ENCODE measurements at places on chromosomes 4 and X.

DNA sequence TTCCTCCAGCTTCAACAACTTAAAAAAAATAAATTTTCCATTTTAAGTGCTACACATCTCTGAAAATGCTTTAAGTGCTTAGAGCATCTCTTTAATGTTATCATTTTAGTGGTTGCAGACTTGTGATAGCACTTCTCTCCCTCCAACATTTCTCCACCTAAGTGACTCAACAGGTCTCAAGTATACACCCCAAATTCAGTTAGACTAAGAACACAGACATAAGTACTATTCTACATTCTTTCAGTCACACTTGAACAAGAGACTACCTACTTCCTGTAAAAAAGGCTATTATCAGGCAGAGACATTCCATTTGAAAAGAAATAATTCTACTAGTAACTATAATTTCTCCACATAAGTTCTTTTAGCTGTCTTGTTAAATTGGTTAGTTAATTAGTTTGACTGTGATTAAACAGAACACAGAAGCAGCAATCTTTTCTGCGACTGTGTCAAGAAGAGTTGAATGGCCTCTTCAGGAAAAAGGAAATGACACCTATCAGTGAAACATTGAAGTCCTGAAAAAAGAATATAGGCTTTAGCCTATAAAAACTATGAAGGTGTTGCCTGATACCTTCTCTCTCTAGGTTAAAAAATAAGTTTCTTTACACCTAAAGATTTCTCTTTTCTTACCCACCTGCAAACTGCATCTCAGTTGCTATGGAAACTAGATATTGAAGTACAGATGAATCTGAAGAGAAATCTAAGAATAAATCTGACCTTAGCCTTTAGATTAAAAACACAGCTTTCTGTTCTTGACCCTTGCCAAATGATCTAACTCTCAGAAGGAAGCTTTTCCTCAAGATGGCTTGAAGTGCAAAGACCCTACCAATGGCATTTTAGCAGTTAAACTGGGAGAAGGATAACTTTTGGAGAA is 18.0 kb downstream of the NAF1 start:
- no peak for DNase-seq

GRCh38 chr4:104302731-104303130 is 192.0 kb downstream of the CXXC4 start:
- no peak for DNase-seq

GRCh38 chr4:120561648-120562047 is 360.9 kb downstream of the PRDM5 start:
- DNase-seq = no peak

DNA sequence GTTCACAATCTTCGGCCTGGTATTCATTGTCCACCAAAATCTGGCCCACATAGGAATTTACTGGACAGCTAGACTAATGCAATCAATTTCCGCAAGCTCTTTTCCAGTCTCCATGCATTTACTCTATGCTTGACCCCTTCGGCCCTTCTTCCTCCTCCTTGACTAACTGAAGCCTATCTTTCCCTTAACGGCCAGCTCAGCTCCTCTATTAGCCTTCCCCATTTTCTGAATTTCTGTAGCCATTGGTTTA is 1.2 kb upstream of the PHKA2 start:
- no peak for DNase-seq

- peak; percentile 79 for DNase-seq
Measured at GRCh38 chr4:26583538-26583864, 383 bp upstream of the TBC1D19 start.

GRCh38 chr4:85409251-85409650 is 65.7 kb upstream of the ARHGAP24 start:
- no peak for DNase-seq

GRCh38 chrX:40132751-40133150 is 35.0 kb upstream of the BCOR start:
- DNase-seq = no peak

DNA sequence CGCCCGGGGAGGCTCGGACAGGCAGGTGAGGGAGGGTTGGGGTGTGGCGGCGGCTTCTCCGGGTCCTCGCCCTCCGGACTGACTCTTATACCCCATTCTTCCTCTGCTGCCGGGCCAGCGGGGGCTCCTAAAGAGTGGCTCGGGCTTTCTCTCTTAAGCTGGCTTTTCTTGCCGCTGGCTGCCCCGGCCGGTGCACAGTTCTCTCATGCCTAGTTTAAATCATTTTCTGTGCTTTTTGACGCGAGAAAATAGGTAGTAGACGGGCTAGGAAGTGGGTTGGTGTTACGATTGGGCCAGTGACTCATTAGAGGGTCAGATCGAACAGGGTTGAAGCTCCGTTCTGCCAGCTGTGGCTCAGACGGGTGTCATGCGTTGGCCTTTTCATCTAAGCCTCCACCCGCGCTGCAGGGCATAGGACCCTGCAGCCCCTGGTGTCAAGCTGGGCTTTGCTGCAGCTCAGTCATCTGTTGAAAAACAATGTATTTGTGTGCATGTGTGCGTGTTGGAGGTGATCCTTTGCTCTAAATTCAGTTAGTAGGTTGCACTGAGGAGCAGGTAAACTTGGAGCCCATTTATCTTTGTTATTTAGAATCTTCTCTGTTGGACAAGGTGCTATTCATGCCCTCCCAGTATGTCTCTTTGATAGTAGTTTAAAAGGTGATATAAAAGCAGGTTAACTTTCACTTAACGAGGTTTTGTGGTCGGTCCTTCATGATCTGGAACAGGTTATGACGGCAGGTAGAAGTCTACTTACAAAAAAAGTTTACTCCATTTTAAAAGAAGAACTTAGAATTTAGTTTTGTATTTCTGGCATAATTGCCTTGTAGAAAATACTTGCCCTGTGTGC is 802 bp downstream of the BMP2K start:
- DNase-seq = peak; percentile 72

- peak; percentile 2 for DNase-seq
Measured at GRCh38 chrX:53318766-53319353, 37.5 kb upstream of the IQSEC2 start.

GRCh38 chr4:132297346-132297745 is 851.7 kb upstream of the PCDH10 start:
- DNase-seq = no peak

DNA sequence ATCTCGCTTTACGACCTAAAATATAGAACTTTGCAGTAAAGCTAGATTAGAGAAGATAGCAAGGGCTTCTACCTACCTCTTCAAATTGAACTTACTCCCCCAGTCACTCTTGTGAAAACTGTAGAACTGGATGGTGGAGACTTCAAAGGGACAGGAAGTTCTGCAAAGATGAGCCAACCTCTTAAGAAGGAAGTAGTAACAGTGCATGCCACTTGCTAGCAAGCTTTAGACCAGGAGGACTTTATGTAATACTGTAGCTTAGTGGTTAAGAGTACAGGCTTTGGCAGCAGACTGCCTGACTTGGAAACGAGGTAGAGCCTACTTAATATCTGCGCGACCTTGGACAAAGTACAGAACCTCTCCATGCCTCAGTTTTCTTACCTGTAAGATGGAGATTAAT is 27.5 kb upstream of the VBP1 start:
- DNase-seq = no peak

DNA sequence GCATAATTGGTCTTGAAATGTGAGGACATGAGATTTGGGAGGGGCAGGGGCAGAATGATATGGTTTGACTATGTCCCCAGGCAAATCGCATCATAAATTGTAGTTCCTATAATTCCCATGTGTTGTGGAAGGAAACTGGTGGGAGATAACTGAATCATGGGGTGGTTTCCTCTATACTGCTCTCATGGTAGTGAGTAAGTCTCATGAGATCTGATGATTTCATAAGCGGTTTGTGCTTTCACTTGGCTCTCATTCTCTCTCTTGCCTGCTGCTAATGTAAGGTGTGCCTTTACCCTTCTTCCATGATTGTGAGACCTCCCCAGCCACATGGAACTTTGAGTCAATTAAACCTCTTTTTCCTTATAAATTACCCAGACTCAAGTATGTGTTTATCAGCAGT is 2595.9 kb downstream of the PCDH7 start:
- DNase-seq = no peak

GRCh38 chr4:83387476-83388312 is 53.0 kb upstream of the HPSE start:
- no peak for DNase-seq

- DNase-seq = no peak
Measured at GRCh38 chr4:1285151-1285789, 4.4 kb upstream of the MAEA start.

GRCh38 chrX:49949961-49950360 is 27.6 kb downstream of the CLCN5 start:
- peak; percentile 4 for DNase-seq

GRCh38 chr4:128812442-128813235 is 3.1 kb downstream of the JADE1 start:
- DNase-seq = peak; percentile 88

DNA sequence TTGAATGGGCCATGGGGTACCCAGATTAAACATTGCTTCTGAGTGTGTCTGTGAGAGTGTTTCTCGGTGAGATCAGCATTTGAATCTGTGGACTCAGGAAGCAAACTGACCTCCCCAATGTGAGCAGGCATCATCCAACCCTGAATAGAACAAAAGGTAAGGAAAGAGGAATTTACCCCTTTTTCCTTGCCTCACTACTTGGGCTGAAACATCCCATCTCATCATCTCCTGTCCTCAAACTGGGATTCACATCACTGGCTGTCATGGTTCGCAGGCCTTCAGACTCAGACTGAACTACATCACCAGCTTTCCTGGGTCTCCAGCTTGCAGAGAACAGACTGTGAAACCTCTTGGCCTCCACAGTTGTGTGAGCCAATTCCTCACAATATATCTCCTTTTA is 47.1 kb downstream of the TEC start:
- no peak for DNase-seq

GRCh38 chr4:8199594-8200301 is 658 bp downstream of the SH3TC1 start:
- peak; percentile 31 for DNase-seq

DNA sequence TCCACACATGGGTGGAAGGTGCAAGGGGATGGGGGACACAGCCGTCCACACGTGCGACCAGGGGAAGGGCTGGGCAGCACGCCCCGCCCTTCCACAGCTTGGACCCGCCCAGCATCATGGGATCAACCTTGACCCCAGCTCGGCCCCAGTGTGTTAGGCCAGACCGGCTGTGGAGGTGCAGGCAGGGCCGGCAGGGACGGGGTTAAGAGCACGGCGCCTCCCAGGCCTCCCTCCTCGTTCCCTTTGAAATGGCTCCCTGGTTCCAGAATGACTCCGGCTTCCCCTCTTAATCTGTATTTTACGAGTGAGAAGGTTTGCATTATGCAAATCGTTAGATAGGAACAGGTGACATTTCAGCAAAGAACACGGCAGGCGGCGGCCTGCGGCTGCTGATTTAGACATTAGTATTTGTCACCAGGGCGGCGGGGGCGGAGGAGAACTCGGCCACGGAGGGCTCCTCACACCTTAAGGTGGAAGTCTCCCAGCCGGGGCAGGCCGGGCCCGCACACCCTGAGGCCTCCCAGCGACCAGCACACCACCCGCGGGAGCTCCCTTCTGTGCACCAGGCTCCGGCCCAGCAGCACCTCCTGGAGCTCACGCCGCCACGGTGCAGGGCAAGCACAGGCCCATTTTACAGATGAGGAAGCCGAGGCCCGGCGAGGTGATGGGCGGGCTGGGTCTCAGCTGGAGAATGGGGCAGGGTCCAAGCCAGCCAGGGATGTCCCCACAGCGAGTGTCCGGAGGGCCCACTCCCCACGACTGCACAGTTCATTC is 116.1 kb downstream of the FAM53A start:
- peak; percentile 39 for DNase-seq

DNA sequence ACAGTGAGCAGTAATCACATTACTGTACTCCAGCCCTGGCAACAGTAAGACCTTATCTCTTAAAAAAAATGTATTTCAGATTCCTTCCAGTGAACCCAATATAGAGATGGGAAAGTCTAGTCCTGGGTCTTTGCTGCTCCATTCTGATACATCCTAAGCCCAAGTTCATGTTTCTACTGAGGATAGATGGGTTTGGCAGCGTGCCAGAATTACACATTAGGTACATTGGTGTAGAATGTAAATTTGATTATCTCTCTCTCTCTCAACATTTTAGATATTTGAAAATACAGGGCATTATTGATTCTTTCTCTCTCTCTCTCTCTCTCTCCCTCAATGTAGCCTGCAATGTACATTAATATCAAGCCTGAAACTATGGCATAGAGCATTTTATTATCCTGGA is 43.5 kb upstream of the ZNF330 start:
- DNase-seq = peak; percentile 7

- DNase-seq = no peak
Measured at GRCh38 chrX:49070988-49071387, 2.8 kb downstream of the PRAF2 start.

GRCh38 chr4:98482847-98483806 is 175.3 kb downstream of the TSPAN5 start:
- no peak for DNase-seq

- DNase-seq = no peak
Measured at GRCh38 chrX:129651756-129652564, 2.8 kb downstream of the APLN start.

DNA sequence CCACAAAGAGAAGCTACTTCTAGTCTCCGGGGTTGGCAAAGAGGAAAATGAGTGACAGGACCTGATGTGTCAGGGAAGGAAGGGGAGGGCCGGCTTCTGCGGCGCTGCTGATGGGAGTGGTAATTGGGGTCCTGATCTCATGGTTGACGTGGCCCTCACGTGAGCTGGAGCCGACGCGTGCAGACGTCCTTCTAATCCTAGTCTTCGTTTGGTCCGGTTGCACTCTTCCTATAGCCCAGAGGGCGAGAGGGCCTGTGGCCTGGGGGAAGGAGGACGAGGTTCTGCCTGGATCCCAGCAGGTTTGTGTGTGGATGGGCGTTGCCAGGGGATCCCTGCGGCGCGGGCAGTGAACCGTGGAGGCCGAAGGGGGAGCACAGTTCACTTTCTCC is at the start of gene ARMCX1:
Gene ARMCX1, plus strand, starts transcription at position 186 of the 389 bp plus-strand sequence. CDS start 2,384 bp downstream, outside the sequence.
- peak; percentile 62 for DNase-seq

- no peak for DNase-seq
Measured at GRCh38 chr4:152559641-152560040, 23.7 kb upstream of the FBXW7 start.

- no peak for DNase-seq
Measured at GRCh38 chr4:154872198-154872597, 91.1 kb downstream of the RBM46 start.

DNA sequence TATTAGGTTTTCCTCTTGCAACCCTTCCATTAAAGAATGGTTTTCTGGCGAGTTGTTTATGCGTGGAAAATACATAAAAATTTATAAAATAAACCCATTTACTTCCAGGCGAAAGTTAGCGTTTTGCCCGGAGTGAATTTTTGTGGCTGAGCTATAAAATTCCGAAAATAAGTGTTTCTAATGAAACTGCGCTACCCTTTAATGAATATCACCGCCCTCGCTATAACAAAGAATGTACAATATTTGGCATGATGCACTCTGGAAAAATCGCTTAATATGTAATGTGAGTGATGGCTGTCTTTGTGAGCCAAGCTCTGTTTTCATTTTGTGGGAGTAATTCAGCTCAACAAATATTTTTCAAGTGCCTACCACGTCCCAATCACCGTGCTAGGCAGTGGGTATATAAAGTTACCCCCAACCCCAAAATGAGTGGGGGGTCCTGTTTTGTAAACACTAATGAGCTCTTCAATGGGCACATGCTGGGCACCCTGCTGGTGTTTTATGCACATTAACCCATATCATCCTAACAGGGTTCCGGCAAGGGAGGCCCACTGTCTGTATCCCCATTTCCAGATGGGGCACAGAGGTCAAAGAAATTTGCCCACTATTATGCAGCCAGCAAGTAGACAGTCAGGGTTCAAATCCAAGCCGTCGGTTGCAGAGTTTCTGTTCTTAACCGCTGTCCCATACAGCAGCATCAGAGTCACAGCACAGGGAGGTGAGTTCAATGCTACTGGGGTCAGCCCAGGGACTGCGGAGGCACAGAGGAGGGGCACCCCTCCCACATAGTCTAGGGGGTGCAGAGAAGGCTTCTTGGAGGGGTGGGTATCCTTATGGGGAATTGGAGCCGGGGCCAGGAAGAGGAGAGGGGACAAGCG is 65.7 kb upstream of the STX18 start:
- DNase-seq = no peak

All from NCI-H69 (cell line).